ENCODE measurements at places on chromosomes 3 and 15.

DNA sequence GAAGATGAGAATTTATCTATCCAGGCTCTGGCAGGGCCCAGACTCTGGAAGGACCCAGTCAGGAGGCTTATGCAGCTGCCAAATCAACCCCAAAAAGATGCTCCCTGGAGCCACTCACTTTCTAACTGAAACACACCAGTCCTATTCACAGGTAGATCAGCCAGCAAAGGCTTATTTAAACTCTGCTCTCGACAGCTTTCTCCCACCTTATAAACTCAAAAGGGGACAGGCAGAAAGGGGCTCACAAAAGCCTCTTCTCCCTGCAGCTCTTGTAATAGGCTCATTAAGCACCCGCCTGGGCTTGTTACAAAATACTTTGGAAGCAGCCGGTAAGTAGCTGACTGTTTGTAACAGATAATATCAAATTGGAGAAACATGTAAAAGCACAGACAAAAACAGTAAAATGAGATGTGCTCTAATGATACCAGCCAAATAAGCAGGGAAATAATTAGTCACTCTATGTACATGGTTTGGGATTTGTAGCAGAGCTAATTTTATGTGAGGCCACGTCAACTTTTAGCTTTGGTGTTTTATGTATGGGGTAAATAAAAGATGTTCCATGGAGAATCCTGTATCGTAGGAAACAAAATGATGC is 213.8 kb downstream of the NR2F2 start:
- no peak for DNase-seq

DNA sequence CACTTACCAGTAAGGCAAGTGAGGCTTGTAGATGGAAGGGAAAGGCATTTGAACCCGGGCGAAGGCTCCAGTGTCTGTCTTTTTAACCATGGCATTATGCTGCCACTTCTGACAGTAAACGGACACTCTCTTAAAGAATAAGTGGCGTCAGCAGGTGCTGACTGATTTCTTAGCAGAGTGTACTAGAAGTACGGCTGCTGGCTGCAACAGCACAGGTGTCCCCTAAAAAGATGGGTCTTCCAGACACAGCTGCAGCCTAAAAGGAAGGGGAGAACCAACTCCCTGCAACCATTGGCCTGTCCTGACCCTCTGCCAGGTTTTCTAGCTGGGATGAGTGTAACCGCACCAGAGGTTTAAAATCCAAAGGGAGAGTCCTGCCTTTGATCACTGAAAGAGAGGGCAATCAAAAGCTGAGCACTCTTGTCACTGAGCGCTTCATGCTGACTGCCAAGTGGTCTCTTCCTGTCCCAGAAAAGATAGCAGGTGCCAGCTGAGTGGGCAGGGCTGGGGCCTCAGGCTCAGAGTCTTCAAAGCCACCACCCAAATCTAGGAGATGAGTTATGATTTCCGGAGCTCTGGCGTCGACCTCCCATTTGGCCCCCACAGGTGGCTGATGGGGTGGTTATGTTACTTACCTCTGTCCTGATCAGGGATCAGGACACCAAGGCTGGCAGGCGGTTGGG is 255.8 kb downstream of the SLCO3A1 start:
- DNase-seq: no peak

- DNase-seq: no peak
These were observed 117.6 kb upstream of the IGSF10 start for GRCh38 chr3:151578495-151578894.

DNA sequence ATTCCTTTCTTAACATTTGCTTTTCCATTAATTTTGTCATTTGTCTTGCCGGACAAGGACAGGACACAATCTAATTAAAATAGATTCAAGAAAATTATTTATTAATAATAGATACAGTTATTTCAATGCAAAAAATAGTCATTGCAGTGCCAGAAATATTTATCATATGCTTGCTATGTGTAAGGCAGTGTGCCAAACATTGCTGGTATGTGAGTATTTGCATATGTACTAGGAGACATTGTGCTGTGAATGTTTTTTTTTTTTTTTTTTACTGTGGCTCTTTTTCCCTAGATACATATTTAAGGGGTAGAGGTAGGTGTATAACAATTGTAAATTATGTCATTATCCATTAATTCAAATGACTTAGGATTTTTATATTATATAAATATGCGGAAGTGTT is 23.3 kb downstream of the SPRED1 start:
- no peak for DNase-seq

- no peak for DNase-seq
These were observed 15.6 kb upstream of the RAP2B start for GRCh38 chr3:153146191-153147053.

GRCh38 chr3:35929158-35929557 is 289.8 kb downstream of the ARPP21 start:
- no peak for DNase-seq

- no peak for DNase-seq
These were observed 155.2 kb downstream of the XXYLT1 start for GRCh38 chr3:195115600-195116406.

- DNase-seq: no peak
These were observed 1076.1 kb downstream of the AGBL1 start for GRCh38 chr15:87155771-87156170.

DNA sequence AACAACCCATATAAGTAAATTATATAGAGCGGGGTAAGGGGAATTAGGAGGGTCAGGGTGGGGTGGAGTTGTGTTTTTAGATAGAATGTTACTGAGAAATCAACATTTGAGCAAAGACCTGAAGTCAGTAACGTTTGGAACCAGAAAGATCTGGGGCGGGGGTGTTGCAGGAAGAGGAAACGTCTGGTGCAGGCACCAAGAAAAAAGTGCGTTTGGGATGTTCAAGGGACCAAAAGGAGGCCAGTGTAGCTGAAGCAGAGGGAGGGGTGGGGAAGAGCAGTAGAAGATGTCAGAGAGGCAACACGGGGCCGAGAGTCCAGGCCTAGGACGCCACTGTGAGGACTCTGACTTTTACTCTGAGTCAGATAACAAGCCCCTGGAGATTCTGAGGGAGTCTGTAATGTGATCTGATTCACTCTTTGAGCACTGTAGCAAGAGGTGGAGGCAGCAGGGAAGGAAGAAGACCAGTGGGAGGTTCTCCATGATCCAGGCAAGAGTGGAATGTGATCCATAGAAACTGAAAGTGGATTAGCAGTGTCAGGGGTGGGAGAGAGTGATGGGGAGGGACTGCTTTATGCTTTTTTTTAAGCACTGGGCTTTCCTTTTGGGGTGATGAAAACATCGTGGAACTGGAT is 179.3 kb upstream of the CHRM5 start:
- DNase-seq: no peak

- DNase-seq: no peak
These were observed 779.1 kb upstream of the SEMA6D start for GRCh38 chr15:46938169-46938568.

DNA sequence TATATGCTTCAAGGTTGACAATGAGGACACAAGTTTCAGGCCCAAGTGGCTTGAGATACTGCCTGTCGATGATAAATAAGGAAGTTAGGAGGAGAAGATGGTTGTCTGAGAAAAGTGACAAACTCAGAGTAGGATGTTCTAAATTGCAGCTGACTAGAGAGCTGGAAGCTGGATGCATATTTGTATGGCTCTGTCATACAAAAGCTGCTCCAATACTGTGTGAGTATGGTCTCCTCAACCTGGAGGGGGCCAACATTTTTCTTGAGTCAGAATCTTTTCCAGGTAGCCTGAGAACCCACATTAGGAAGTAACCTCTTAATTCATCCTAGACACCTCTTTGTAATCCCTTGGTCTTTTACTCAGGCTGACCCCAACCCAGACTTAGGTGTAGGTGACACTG is 28.4 kb upstream of the TPRG1 start:
- DNase-seq: no peak

All from AG09309 (cell line).